ENCODE measurements at places on chromosomes 4 and X. TPM values are rescaled to one million over a fixed set of nuclear protein-coding genes. Genes with fewer than 3 reads are reported as not detected.

GRCh38 chrX:130682990-130683389 is 220.0 kb downstream of the ENOX2 start:
- peak; percentile 66 for DNase-seq
- H3K27ac ChIP-seq = peak overlapping the region; percentile 59
- no peak overlapping the region for H3K4me3 ChIP-seq
- peaks cover 13% of the 10 kb centered on the region for H3K4me1 ChIP-seq
- no peaks in the 10 kb centered on the region for H3K27me3 ChIP-seq

GRCh38 chrX:7444967-7445366 is 297.0 kb upstream of the PUDP start:
- no peaks in the 10 kb centered on the region for H3K36me3 ChIP-seq
- H3K4me3 ChIP-seq = no peak overlapping the region
- H3K27me3 ChIP-seq = no peaks in the 10 kb centered on the region
- DNase-seq = no peak
- no peaks in the 10 kb centered on the region for H3K4me1 ChIP-seq
- H3K27ac ChIP-seq = no peak overlapping the region

DNA sequence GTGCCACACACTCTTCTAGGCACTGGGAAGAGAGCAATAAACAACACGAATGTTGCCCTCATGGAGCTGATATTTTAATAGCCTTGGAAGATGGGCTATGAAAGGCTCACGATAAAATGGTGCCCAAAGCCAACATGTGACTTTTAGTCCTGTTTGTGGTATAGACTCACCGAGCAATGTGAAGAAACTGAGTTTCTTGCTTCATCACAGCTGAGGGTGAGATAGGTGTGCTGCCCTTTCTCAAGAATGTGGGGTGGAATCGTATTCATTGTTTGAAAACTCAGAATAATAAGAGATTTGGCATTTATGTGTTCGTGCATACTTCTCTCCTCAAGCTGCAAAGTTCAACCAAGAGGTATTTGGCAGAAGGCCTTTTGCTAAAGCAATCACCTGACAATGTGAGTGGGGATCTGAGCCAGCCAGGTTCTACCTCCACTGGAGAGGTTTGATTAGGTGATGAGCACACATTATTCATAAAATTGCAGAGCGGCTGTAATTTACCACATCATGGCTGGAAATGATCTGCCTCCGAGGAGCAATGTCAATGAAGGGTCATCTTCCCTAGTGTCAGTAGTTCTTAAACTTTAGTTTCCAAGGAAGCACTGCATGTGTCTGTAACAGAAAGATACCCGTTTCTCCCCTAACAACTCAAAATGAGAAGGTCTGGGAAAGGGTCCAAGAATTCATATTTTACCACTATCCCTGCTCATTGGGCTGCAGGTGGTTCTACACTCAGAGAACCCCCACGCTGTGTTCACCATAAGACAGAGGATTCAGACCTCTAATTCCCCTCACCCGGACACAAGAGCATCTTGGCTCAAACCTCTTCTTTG is 41.9 kb upstream of the CBR4 start:
- H3K27me3 ChIP-seq = no peaks in the 10 kb centered on the region
- no peaks in the 10 kb centered on the region for H3K36me3 ChIP-seq
- DNase-seq = no peak
- no peak overlapping the region for H3K4me3 ChIP-seq
- H3K4me1 ChIP-seq = peaks cover 10% of the 10 kb centered on the region

Gene USP17L24
- not detected for total RNA-seq

Gene FRMD7
- 1.5 TPM for total RNA-seq

DNA sequence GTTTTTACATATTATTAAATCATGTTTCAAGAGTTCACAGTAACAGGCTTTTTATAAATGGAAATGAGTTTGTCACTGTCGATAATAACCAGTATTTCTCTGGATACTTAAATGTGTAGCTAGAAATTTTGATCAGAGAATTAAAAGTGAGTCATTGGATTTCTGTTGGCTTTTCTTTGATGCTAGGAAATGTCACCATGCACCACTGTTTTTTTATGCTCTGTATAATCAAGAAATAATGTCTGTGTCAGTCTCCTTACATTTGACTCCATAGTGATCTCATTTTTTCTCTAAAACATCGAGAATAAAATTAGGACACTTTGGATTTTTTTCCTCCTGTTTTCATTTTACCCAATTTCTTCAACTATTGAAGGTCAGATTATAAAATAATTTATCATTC is 234.2 kb downstream of the RAPGEF2 start:
- no peaks in the 10 kb centered on the region for H3K27me3 ChIP-seq
- H3K27ac ChIP-seq = no peak overlapping the region
- peaks cover 14% of the 10 kb centered on the region for H3K36me3 ChIP-seq
- DNase-seq = peak; percentile 77

Gene SHROOM4
- total RNA-seq = 1.8 TPM

- H3K36me3 ChIP-seq = no peaks in the 10 kb centered on the region
- H3K4me3 ChIP-seq = no peak overlapping the region
- no peak overlapping the region for H3K27ac ChIP-seq
- no peaks in the 10 kb centered on the region for H3K4me1 ChIP-seq
- no peak for DNase-seq
- H3K27me3 ChIP-seq = peaks cover 10% of the 10 kb centered on the region
Measured at GRCh38 chr4:139789096-139789654, 123.6 kb downstream of the MGST2 start.

DNA sequence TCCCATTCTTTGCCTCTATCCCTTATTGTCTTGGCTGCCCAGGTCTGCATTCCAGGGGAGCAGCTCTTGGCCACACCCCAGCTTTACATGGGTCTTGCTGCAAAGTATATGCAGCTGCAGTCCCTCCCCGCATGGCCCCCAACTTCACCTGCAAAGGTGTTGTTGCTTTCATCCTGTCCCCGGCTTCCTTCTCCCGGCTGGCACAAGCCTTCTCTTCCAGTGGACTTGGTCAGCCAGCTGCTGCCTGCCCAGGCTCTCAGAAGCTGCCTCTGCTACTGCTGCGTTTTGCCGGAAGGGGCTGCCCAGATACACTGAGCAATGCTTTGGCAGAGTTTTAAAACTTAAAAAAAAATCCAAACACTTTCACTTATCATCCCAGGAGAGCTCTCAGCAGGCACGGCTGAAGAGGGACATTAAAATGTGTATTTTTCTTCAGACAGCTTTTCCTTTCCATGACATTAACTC is 121.2 kb upstream of the PDLIM3 start:
- peaks cover 18% of the 10 kb centered on the region for H3K4me1 ChIP-seq
- H3K27me3 ChIP-seq = no peaks in the 10 kb centered on the region
- H3K36me3 ChIP-seq = peaks cover 12% of the 10 kb centered on the region
- peak overlapping the region; percentile 69 for H3K4me3 ChIP-seq
- DNase-seq = peak; percentile 83

- H3K4me3 ChIP-seq = no peak overlapping the region
- no peaks in the 10 kb centered on the region for H3K36me3 ChIP-seq
- no peaks in the 10 kb centered on the region for H3K4me1 ChIP-seq
- no peak overlapping the region for H3K27ac ChIP-seq
- no peaks in the 10 kb centered on the region for H3K27me3 ChIP-seq
- no peak for DNase-seq
Measured at GRCh38 chr4:19319607-19320006, 932.1 kb upstream of the SLIT2 start.

- no peaks in the 10 kb centered on the region for H3K27me3 ChIP-seq
- H3K4me3 ChIP-seq = no peak overlapping the region
- H3K4me1 ChIP-seq = no peaks in the 10 kb centered on the region
- H3K36me3 ChIP-seq = no peaks in the 10 kb centered on the region
- DNase-seq = no peak
Measured at GRCh38 chrX:7706032-7706431, 136.9 kb upstream of the VCX start.

DNA sequence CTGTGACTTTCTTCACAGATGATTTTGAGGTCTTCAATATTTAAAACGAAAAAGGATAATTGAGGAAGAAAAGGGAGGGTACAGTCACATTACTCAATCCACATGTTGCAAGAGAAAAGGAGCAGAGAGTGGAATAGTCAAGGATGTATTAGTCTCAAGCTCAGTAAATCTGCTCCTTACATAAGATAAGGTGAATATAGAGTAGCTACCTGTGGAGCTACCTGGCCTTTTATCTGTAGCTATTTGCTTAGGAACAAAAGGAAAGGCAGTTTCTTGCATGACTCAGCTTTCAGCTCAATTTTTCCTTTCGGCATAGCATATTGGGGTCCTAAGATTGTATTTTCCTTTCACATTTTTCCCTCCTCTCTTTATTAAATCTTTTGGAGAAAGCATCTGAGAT is 26.3 kb upstream of the ACTRT1 start:
- no peaks in the 10 kb centered on the region for H3K4me1 ChIP-seq
- H3K36me3 ChIP-seq = no peaks in the 10 kb centered on the region
- H3K27ac ChIP-seq = no peak overlapping the region

Gene SPANXN1
- total RNA-seq = not detected

Gene RPL34
- 448 TPM for total RNA-seq

DNA sequence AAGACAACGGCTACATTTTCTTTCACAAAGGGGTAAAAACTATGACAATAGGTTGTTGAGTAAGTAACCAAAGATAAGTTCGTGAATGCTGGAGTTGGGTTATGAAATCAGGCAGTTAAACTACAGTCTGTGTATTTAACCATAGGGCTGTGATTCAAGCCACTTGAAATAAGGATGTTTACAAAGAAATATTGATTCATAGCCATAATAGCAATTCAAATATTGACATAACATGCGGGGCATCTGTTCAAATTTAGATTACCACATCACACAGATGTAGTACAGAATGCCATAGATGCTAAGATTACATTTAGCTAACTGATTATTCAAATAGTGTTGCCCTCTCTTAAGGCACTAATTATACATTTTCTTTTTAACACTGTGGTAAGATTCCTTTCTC is 364.1 kb downstream of the FSTL5 start:
- no peak overlapping the region for H3K27ac ChIP-seq
- H3K27me3 ChIP-seq = no peaks in the 10 kb centered on the region
- no peaks in the 10 kb centered on the region for H3K4me1 ChIP-seq
- DNase-seq = no peak

GRCh38 chr4:102620697-102621497 is 119.7 kb downstream of the NFKB1 start:
- H3K4me1 ChIP-seq = peaks cover 16% of the 10 kb centered on the region
- DNase-seq = peak; percentile 35
- H3K4me3 ChIP-seq = peak overlapping the region; percentile 46
- H3K27me3 ChIP-seq = no peaks in the 10 kb centered on the region
- H3K36me3 ChIP-seq = peaks cover 9% of the 10 kb centered on the region
- peak overlapping the region; percentile 83 for H3K27ac ChIP-seq

Gene FAM241A
- total RNA-seq = 2.1 TPM

- peaks cover 16% of the 10 kb centered on the region for H3K4me1 ChIP-seq
Measured at GRCh38 chr4:109730619-109731545, 1.0 kb upstream of the PLA2G12A start.

DNA sequence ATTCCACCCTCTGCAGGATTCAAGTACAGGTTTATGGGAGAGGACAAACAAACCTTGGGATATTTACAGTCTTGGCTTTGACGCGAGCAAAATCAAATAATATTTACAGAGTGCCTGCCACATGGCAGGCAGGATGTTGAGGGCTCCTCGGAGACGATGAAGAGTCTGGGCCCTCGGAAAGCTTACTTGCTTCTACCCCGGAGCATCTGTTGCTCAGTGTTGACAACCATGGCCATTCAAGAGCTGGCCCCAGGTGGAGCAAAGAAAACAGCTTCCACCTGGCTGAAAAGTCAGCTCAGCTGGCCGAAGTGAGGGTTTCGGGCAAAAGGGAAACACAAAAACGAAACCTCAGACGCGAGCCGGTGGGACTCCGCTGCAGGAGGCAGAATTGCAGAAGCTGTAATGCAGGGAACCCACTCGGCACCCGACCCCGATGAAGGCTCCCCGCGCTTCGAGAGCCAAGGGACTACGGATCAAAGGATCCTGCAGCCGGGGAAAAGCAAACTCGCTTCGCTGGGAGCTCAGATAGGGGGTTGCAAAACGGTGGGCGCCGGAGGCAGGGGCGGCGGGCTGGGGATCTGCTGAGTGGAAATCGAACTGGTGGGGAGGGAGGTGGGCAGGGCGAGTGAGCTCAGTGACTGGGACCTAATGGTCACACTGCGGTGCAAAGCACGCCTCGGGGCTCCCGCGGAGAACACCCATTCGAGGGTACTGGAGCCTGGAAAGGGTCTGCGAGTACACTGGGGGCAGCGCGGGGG is 805 bp downstream of the ATP8A1 start:
- peaks cover 22% of the 10 kb centered on the region for H3K4me1 ChIP-seq
- DNase-seq = peak; percentile 85
- H3K27me3 ChIP-seq = no peaks in the 10 kb centered on the region
- peak overlapping the region; percentile 74 for H3K4me3 ChIP-seq
- no peaks in the 10 kb centered on the region for H3K36me3 ChIP-seq
- H3K27ac ChIP-seq = no peak overlapping the region

Gene SULT1E1
- total RNA-seq = not detected

Gene UGT2B17
- not detected for total RNA-seq

Gene UBE2K
- 19.2 TPM for total RNA-seq

DNA sequence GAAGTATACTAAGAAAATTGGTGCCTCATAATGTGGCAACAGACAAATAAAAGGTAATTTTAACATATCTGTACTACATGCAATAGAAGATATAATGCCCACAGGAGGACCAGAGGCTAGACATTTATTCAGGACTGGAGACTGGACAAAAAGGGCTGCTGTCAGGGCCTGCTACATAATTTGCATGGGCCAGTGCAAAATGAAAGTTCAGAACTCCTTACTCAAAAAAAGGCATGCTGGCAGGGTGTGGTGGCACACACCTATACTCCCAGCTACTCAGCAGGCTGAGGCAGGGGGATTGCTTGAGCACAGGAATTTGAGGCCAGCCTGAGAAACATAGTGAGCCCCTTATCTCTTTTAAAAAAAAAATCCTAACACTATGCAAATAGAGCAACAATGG is 12.4 kb upstream of the MAOA start:
- DNase-seq = no peak
- H3K36me3 ChIP-seq = no peaks in the 10 kb centered on the region
- peaks cover under 1% of the 10 kb centered on the region for H3K27me3 ChIP-seq
- H3K27ac ChIP-seq = no peak overlapping the region
- peaks cover 9% of the 10 kb centered on the region for H3K4me1 ChIP-seq

Gene ZDHHC15
- total RNA-seq = 0.59 TPM

- no peak overlapping the region for H3K27ac ChIP-seq
- H3K4me3 ChIP-seq = no peak overlapping the region
- H3K4me1 ChIP-seq = no peaks in the 10 kb centered on the region
- no peaks in the 10 kb centered on the region for H3K36me3 ChIP-seq
- no peaks in the 10 kb centered on the region for H3K27me3 ChIP-seq
Measured at GRCh38 chr4:119873132-119873531, 193.5 kb downstream of the MAD2L1 start.
